Epithelial cell of proximal tubule (primary cell): ENCODE measurements at places on chromosomes 5 and 9.

DNA sequence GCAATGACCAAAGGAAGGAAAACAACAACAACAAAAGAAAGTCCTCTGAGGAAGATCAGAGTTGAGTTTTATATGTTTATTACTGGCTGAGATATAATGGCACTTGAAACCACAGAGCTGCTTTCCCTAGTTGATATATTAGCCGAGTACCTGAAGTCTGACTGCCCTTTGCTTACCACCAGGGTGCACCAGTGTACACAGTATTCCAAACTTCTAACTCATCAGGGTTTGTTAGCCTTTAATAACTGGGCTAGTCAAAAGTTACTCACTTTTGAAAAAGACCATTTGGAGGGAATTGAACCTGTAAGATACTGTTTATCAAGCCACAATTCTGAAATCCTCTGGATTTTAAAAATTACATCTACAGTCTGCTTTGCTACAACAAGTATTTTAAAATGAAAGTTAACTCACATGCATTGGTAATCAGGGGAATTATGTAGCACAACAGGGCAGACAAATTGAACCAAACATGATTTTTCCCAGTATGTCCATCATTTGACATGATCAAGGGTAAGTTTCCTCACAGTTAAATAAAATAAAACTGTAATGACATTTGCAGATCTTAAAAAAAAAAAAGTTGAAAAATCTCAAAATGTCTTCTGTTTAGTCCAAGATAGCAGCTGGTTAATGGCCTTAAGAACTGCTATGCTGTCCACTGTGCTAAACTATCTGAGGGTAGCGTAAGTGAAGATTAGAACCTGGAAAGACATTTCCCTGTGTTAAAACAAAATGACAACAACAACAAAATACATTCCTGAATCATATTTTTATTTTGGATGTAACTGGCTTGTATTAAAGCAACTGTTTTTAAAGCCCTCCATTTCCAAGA is 57.3 kb upstream of the C6 start:
- DNase-seq: peak; percentile 18

DNA sequence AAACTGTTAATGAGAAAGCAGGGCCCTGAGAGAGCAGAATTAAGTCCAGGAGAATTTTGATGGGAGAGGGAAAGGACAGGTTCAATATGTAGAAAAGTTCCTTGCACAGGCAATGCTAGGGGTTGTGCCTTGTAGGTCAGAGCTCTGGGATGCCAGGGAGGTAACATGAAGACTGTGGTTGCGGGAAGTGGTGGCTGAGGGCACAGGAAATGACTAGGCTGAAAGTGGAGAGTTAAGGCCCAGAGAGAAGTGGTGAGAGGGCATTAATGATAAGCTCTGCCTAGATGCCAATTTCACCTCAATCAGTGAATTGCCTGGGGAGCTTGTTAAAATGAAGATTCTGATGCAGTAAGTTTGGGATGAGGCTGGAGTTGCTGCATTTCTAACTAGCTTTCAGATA is 31.5 kb upstream of the PPP3R2 start:
- DNase-seq: no peak

DNA sequence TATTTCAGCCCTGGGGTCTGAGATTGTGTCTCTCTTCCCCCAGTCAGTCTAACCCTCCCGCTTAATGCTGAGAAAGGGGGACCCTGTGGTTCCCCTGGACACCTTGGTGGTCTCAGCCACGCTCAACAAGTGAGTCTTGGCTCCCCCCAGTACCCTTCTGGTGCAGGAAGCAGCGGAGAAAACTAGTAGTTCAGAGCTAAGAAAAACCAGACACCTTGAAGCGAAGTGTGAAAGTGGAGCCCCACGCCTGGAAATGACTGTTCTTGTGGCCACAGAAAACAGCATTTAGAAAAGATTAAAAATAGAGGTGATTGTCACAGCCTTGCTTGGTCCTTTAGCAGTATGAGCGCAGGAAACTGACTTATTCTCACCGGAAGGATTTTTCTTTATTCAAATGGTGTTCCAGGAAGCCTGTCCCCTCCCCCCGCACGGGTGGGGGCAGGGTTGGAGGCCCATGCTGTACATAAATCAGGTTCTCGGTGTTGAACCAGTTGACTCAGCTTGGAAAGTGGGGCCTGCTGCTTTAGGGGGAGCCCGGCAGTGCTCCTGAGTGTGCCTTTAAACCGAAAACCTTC is 8.1 kb downstream of the ARPC5L start:
- no peak for DNase-seq

DNA sequence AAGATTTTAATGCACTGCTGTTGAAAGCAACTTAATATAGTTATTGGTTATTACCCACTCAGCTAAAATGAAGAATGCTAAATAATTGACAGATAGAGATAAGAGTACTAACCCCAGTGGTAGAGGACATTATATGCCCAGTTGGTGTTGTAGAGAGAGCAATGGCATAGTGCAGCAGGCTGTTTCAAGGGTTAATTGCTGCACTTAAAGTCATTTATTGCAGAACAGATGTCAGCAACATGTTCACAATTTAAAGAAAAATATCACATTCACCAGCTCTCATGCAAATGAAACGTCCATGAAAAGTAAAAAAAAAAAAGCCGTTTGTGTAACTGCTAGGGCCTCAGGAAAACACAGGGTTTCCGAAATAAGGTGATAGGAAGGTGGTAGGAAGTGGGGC is 254.6 kb downstream of the MTRR start:
- DNase-seq: no peak

DNA sequence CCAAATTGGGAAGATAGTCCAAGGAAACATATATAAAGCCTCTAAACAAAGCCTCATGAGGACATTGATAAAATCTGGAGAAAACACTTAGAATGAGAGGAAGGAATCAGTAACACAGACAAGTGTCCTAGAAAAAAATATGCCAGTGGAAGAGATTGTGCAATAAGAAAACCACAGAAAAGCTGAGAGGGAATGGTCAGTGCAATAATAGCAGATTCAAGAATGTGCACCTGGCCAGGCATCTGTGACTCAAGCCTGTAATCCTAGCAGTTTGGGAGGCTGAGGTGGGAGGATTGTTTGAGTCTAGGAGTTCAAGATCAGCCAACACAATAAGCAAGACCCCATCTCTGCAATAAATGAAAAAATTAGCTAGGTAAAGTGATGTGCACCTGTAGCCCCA is 691.2 kb upstream of the CDH6 start:
- peak; percentile 80 for DNase-seq
